ENCODE measurements at places on chromosomes 2 and 18. TPM values are rescaled to one million over a fixed set of nuclear protein-coding genes. Genes with fewer than 3 reads are reported as not detected.

Gene REG1B
- not detected for total RNA-seq

Gene ANKRD30B
- not detected for total RNA-seq

Gene ABCG8
- not detected for total RNA-seq

- no peak overlapping the region for H3K4me3 ChIP-seq
- no peaks in the 10 kb centered on the region for H3K27me3 ChIP-seq
- H3K27ac ChIP-seq, result no peak overlapping the region
- H3K4me1 ChIP-seq, result no peaks in the 10 kb centered on the region
Measured at GRCh38 chr18:38313831-38314230, 748.2 kb upstream of the CELF4 start.

GRCh38 chr2:79660557-79660956 lies 147.7 kb downstream of the CTNNA2 start:
- H3K4me1 ChIP-seq, result no peaks in the 10 kb centered on the region
- peaks cover 30% of the 10 kb centered on the region for H3K27me3 ChIP-seq
- H3K4me3 ChIP-seq, result no peak overlapping the region
- H3K27ac ChIP-seq, result no peak overlapping the region

GRCh38 chr2:238847841-238848690 lies at the start of gene TWIST2:
Gene TWIST2 (plus strand): TSS chr2:238848085. CDS start chr2:238848216, 131 bp downstream.
- H3K4me1 ChIP-seq, result peaks cover 8% of the 10 kb centered on the region
- peak within 1 kb of the TSS; percentile 81 for H3K4me3 ChIP-seq
- peaks cover 24% of the 10 kb centered on the region for H3K27me3 ChIP-seq
- no peaks in the 10 kb centered on the region for H3K36me3 ChIP-seq
- peak; percentile 87 for DNase-seq
- peak within 1 kb of the TSS; percentile 14 for H3K27ac ChIP-seq

GRCh38 chr2:176960736-176961520 lies 251.7 kb upstream of the HNRNPA3 start:
- H3K4me3 ChIP-seq, result no peak overlapping the region
- H3K36me3 ChIP-seq, result no peaks in the 10 kb centered on the region
- H3K4me1 ChIP-seq, result no peaks in the 10 kb centered on the region
- peaks cover 24% of the 10 kb centered on the region for H3K27me3 ChIP-seq
- DNase-seq, result no peak
- H3K27ac ChIP-seq, result no peak overlapping the region
